Effector CD4-positive, alpha-beta T cell (primary cell): ENCODE measurements at places on chromosomes 12 and 14.
A peak's percentile ranks its signal among the peaks of the same experiment; 100 is the strongest.

DNA sequence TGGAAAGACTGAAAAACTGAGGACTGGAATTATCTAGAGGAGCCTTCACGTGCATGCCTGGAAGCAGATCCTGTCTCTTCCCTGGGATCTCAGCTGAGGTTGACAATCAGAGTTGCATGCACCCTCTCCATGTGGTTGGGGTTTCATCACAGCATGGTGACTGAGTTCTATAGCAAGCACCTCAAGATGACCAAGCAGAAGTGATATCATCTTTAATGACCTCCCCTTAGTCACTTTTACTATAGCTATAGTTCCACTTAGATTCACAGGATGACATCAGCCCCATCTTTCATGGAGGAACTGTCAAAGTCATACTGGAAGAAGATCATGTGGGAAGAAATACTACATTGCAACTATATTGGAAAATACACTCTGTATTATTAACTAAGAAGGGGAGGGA, 105.8 kb upstream of the ATXN7L3B start:
- DNase-seq: no peak

DNA sequence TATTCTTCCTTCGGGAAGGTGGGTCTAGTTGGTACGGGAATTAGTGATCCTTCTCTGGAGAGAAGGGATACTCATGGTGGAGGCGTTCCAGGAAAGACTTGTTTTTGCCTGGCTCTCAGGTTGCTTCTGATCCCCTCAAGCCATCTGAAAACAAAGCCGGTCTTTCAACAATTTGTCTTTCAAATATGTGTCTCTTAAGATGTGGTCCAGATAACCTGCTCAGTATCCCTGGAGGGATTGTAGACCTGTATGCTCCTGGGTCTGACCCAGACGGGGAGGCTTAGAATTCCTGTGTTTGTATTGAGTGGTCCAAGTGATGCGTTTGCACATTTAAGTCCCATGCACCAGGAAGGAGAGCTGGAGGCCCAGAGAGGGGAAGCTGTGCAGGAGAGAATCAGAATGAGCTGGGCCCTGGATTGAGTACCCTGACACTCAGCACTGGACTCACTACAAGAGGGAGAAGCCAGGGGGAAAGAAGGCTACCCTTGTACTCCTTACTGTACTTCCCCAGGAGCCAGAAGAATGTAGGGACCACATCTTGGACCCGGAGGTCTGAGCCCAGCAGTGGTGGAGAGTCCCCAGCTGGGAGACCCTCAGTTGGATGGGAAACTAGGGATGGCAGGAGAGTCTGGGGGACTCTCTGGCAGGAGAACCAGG, 40.4 kb downstream of the ERH start:
- no peak for DNase-seq

GRCh38 chr12:25995906-25996305, 37.4 kb downstream of the RASSF8 start:
- no peak for DNase-seq

DNA sequence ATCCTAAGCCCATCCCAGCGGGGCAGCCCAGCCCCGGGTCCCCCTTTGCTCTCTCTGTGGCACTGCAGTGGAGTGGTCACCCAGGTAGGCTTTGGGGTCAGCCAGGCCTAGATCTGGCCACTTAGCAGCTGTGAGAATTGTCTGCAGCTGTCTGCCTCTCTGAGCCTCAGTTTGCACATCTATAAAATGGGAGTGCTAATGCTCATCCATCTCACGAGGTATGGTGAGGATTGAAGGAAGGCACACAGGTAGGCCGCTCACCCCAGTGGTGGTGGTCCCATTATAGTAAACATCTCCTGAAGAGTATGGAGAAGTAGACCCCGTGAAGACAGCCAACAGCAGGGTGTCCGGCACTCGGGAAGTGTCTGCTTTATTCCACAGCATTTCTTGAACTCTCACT, 9.2 kb downstream of the FOXN4 start:
- DNase-seq: no peak

DNA sequence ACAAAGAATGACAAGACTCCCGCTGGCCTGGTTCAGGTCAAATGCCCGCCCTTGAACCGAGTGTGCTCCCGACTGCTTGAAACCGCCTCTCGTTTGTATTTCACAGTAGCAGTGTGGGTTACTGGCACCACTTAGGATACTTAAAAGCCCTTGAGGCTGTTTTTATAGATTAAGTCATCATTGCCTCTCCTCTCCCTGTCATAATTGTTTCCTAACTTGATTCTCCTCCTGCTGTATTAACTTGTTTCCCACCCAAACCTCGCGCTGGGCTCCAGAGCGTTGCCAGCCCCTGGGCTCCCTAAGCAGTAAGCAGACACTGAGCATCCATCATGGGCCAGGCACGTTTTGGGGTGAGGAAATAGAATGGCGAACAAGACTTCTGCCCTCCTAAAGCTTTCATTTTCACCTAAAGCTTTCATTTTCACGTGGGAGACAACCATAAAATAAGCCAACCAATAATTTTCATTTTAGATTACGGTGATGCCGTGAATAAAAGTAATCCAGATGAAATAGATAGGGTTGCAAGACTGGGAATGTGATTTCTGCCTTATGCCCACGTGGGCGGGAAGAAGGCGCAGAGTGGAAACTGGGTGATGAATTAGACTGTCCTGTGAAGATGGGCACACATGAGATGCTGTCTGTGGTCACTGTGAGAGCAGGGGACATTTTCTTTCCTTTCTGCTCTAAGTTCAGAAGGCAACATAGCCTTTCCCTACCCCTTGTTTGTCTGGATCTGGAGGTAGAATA, 97.5 kb downstream of the PPP2R5C start:
- DNase-seq: no peak

DNA sequence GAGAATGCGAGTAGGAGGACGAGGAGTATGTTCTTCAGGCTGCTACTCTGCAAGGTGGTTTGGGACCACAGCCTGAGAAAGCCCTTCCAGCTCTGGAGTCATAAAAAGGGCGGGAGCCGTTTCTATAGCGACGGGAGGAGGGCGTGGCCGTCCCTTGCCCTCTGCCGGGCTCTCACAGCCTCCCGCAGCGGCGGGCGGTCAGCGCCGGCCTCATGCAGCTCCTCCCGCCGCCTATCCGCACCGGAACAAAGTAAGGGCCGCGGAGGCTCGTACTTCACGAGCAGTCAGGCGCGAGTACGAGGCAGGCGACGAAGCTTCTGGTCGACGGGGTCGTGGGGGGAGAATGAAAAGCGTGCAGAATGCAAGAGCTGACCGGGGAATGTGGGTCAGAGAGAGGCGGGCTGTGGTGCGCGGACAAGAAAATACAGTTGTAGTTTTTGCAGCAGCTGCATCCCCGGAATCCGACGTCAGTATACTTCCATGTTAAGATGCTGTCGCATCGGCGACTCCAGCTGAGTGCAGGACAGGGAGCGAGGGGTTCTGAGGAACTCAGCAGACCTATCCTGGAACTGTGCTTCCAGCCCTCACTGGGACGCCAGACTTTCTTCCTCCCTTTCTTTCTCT, at the start of gene DYRK4:
DYRK4 (plus strand) TSS at position 175 of the 624 bp plus-strand sequence; CDS start at position 213, 38 bp downstream.
- DNase-seq: no peak

- peak; percentile 3 for DNase-seq
Measured at GRCh38 chr12:67068761-67069450, 200.3 kb upstream of the CAND1 start.

GRCh38 chr12:64258576-64258975, 36.5 kb upstream of the KICS2 start:
- no peak for DNase-seq

DNA sequence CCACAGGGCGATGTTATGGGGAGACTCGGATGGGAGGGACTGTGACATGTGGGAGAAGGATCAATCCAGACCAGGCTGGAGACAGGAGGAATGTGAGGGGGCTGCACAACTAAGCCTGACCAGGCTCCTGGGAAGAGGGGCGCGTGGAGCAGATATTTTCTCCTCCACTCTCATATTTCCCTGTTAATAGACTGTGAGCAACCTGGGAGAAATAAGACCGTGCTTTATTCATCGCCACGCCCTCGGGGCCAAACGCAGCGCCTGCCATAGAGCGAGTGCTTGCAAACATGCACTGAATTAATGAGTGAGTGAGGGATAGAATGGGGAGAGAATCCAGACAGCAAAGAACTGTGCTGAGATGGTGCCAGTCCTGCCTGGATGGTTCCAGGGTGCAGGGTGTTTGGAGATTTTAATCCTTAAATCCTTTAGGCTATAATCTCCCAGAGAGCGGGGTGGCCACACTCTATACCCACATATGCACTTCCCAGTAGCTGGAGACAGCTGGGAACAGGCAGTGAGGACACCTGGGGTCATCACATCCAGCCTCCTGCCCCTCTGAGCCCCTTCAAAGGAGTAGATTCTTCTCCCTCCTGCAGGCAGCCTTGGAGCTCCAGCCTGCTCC, 13.6 kb upstream of the FAIM2 start:
- DNase-seq: no peak

GRCh38 chr12:49030714-49031572, 12.4 kb upstream of the PRKAG1 start:
- DNase-seq: no peak

DNA sequence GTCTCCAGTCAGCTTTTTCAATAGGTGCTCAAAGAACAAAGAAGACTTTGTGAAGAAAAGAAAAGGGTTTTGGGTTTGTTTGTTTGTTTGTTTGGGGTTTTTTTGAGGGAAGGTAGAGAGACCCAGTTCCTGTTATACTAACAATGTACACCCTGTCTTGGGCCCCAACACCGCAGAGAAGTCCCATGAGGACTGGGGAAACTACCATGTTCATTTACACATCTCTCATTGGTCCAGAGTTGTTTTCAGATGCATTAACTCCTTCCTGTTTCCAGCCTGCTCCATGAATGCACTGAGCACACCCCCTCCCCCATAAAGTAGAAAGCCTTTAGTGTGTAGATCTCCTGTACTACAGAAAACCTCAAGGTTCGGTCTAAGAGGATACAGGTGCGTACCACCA, 51.1 kb upstream of the SLC8A3 start:
- no peak for DNase-seq

DNA sequence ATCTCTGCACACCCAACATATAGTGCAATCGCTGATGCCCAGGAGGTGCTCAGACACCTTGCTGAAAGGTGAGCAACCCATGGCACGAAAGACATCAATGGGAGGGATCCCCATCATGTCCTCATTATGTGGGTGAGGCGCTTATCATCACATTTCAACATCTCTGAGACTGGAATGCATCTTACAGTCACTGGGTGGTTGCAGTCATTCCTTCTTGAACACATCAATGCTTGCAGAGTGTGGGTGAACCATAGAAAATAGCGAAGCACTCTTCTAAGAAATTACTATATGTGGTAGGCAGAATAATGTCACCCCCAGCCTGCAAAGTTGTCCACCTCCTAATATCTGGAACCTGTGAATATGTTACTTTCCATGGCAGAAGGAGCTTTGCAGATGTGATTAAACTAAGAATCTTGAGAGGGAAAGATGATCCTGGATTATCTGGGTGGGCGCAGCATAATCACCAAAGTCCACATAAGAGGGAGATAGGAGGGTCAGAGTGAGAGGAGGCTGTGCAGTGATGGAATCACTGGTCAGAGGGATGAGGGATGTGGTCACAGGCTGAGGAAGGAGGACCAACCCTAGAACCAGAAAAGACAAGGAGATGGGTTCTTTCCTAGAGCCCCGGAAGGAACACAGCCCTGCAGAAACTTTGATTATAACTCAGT, 51.2 kb downstream of the GLRX5 start:
- DNase-seq: no peak

- DNase-seq: no peak
Measured at GRCh38 chr14:93868165-93868564, 59.0 kb upstream of the FAM181A start.

DNA sequence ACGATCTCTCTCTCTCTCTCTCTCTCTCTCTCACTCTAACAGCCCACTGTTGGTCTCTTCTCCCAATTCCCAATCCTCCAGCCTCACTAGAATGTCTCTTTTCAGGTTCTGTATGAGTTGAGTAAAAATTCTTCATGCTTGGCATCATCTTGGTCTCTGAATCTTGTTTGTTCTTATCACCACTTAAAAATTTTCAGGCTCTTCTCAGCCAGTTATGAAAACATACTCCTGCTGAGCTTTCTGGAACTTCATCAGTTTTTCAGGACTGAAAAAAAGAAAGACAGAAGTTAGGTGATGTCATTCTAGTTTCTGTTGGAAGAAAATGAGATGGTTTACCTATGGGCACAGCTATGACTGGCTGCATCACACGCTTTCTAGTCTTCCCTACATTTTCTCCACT, 11.5 kb upstream of the IL22 start:
- DNase-seq: no peak

DNA sequence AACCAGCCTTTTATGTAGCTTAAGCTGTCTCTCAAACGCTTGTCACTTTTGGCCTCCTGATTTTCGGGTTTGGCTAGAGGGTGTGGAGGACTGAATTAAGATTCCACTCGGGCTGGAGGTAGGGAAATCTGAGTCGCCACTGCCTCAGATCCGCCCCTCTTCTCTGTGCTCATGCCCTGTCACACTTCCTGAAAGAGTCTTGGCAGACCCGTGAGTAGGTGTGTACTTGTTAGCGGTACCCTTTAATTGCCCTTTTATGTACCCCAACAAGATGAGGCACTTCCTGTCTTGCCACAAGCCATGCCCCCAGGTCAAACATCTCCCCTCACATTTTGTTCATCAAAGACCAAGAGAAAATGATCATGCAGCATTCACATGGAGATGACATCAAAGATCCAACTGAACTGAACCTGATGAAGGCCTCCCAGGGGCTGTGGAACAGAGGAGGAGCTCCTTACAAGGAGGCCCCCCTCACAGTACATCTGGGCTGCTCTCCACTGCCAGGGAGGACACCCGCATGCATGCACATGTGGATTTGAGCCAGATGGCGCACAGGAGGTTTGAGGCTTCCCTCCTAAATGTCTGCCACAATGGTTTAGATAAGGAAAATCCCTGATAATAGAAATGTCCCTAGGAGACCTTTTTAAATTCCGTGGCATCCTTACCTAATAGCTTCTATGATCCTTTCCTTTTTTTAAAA, 86.5 kb upstream of the CDKN3 start:
- no peak for DNase-seq

DNA sequence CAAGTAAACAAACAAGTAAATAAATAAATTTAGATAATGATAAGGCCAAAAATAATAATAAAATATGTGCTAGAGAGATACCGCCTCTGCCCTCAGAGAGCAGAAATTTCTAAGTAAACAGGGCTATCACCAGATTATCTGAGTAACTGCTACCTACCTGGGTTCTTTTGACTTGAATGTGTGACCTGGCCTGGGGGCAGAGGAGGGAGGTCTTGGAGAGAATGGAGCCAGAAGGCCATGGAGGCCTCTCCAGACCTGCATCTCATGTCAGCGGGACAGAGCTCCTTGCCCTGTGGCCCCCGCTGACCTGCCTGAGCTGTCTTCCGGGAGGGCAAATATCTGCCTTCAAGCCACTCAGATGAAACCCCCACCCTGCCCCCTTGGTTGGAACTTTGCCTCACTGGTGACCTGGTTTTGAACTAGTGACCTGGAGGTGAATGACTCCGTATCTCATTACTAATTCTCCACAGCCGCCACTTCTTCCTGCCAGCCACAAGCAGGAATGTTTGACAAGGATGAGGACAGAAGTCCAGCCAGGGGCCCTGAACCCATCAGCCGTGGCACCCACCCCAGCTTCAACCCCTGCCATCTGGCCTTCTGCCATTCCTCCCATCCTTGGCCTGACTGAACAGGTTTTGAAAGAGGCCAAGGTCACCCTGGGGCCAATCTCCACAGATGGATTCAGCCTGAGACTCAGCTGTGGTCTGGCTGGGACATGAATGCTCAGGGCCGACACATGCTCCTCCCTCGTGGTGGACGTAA, 86.8 kb upstream of the PARP11 start:
- no peak for DNase-seq

GRCh38 chr12:89824822-89825221, 116.2 kb upstream of the ATP2B1 start:
- no peak for DNase-seq
